Hematopoietic multipotent progenitor cell treated with erythropoietin and hydrocortisone succinate and interleukin-3 and kit ligand, for 6 days (in vitro differentiated cells): ENCODE measurements at places on chromosomes 1 and 21.

DNA sequence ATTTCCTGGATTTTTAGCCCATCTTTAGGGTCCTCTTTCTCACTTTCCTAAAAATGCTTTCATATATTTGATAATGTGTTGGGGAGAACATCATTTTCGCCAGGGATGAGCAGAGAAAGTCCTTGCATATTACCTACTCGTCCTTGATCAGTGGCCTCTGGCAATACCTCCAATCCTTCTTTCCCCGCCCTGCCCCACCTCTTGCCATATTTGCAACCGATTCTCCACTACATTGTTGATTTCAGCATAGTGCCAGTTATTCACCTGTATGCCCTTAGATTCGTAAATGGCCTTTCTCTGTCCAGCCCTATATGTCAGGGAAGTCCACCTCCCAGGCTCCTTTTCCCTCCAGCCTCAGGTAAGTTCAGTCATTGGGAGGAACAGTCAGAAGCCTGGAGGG is 13.5 kb upstream of the F3 start:
- DNase-seq = no peak

DNA sequence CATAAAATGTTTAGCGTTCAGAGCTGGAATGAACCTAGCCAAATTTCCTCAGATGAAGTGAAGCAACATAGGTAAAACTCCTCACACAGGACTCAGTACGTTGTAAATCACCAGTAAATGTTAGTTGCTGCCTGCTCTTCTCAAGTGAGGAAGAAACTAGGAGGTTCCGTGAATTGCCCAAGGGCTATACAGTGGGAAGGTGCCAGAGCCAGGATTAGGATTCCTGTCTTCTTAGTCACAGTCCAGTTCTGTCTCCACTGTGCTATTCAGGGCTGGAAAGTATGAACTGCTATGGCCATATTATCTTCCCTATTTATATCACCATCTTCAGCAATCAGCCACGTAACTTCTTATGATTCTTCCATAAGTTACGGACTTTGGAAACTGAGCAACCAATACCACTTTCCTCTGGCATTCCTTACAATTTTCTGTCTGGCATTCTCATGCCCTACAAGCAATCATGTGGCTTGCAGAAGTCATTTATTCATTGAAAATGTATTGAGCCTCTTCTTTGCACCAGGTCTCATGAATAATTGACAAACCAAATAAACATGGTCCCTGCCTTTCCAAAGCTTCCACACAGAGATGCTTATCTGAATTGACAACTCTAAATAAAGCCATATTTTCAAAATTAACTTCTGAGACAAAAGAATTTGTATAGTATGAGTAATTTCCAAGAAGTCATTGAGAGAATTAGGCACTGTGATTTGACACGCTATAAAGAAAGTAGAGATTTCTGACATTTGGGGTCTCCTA is 271.6 kb upstream of the SGIP1 start:
- no peak for DNase-seq

DNA sequence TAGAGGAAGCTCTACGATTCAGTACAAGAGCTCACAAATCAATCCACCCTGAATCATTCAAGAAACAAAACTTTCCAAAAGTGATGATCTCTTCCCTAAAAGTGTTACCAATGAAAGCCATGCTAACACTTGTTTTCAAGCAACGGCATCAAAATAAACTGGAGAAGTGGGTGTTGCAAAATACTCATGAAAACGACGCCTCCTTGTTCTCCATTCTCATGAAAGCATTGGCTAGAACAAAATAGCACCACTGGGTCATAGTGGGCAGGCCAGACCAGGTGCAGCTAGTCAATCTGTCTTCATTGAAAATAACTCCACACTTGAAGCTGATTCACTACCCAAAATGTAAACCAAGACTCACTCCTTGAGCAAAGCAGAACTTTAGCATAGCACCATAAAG is 4.3 kb downstream of the TIAM1 start:
- DNase-seq = no peak

DNA sequence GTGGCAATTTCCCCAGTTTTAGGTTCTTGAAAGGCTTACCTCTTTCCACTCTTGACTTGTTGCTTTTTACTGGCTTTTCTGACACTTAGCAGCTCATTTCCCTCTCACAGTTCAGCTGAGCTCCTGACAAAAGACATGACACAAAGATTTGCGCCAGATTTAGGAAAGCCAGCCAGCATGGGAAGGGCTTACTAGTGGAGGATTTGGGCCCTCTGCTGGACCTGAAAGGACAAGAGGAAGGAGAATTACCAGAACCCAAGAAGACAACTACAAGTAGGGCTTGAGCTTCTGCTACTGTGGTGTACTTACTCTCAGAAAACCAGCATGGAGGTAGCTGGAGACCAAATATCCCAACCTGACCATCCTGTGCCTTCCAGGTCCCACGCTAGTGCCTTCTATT is 784.5 kb downstream of the BRINP3 start:
- DNase-seq = no peak

DNA sequence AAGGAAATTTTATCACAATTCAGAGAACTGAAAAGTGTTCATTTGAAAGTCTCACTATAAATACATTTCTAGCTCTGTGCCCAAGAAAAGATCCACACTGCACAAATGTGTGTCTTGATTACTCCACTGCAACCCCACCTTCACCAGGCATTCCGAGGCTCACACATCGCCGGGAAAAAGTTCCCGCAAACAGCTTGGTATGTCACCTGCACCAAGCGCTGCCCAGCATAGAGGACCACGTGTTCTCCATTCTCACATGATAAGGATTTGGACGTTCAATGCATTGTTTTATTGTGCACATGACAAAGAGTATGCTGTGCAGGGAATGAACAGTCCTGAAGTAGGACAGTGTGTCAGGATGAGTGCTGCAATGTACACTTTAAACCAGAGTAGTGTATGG is 70.1 kb downstream of the ERG start:
- DNase-seq = no peak

DNA sequence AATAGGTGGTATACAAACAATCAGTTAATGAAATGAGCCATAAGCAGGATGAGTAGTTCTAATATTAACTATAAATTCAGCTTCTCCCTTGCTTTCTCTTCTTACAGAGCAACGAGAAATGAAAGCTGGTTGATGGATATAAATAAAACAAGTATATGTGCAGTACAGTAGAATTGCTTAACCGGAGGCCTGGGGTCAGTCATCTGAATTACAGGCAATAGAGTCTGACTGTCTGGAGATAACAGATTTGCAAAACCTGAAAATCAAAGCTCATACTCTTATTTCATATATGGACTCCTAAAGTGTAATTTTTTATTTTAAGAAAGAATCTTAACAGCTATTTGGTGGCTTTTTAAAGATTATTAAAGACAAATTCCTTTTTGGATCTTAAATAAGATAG is 43.1 kb upstream of the SGIP1 start:
- peak; percentile 42 for DNase-seq

DNA sequence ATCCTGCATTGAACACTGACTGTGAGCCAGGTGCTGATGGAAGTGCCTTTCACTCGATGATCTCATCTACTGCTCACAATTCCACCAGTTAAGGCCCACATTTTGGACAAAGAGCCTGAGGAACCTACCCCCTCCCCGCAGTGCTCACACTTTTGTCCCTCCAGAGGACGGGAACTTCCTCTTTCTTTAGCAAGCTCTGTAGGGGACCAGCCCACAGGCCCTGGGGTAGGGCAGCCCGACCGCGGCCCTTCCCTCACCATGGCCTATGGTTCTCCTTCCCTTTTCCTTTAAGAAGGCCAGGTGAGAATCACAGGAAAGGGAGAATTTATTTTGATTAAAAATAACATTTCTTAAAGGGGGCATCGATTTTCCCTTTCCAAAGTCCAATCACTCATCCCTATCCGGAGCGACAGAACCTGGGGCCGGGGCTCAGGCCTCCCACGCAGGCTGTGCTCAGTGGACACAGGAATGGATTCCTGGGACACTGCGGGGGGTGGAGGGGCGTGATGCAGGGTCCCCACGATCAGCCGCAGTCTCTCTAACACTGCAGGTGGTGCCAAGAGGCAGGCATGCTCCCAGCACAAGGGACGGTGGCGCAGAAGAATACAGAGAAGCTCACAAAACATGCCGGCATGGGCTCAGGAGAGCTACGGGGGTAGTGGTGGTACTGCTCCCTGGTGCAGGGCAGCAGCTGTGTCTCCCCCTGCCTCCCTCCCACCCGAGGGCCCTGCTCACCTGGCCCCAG is 8.9 kb upstream of the KCNE1 start:
- peak; percentile 63 for DNase-seq

GRCh38 chr1:22916471-22916820 is 56.2 kb downstream of the LACTBL1 start:
- DNase-seq = peak; percentile 7
